ENCODE measurements at places on chromosomes 13 and 19.
A peak's percentile ranks its signal among the peaks of the same experiment; 100 is the strongest.

DNA sequence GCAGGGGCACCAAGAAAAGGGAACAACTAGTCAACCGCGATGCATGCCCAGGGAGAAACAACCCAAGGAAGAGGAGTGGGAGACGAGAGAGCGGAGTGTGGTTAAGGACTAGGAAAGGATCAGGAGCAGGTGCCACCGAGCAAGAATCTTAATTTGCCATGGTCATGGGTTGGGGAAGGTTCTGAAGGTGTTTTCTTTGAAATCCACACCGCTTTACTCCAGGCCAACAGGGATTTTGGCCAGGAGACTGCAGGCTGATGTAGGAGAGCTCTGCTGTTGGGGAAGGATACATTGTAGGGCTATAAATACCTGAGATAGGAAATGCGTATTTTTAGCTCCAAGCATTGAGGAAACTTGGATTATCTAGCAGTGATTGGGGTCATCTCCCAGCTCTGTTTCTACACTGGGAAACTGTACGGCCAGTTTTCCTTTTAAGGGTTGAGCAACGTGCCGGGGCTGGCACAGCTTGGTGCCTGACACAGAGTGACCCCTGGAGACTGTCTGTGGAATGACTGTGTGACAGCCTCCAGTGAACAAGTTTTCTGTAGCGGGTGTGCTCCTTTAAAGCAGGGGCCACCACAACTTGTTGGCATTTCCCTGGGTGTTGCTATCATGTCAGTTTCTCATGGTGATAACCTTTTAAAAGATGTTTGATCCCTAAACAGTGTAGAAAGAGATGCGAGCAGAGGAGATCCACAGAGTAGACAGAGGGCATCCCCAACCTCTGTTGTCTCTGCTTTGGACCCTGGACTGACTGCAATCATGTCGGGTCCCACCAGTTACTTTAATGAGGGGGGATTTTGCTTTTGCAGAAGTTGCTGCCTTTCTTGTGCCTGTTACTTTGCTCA, 34.3 kb downstream of the ZNF536 start:
- no peak for DNase-seq

DNA sequence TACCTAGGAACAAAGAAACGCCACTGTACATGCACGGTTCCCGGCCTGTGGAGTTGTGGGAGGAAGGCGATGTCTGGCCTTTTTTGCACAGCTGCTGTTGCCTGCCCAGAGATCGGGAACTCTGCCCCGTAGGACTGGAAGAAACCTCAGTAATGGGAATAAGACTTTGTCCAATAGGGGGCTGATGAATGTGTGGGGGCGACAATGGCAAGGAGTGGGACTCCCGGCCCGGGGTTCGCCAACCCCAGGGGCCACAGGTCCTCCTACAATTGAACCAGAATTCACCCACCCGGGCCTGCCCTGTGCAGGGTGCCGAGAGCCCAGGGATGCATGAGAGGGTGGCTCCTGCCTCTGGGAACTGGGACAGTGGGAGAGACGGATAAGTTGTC, 2.0 kb upstream of the CEBPA start:
- DNase-seq = no peak

- no peak for DNase-seq
These were observed 183.6 kb upstream of the EDNRB start for GRCh38 chr13:78102121-78102677.

DNA sequence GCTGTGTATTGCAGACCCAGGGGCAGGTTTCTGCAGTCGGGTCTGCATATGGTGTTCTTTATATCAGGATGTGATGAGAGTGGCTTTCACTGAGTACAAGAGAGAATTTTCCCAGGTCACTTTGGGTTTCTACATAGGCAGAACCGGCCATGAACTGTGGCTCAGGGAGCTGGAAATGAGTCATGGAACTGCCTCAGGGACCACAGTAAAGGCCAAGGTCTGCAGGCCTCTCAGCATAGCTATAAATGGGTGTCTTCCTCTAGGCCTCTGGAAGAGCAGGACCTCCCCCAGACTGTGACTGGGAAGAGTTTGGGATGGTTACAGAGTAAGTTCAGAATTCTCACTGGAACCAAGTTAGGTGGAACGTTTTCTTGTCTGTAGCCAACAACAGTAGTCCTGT, 51.8 kb upstream of the ZNF681 start:
- DNase-seq = no peak

DNA sequence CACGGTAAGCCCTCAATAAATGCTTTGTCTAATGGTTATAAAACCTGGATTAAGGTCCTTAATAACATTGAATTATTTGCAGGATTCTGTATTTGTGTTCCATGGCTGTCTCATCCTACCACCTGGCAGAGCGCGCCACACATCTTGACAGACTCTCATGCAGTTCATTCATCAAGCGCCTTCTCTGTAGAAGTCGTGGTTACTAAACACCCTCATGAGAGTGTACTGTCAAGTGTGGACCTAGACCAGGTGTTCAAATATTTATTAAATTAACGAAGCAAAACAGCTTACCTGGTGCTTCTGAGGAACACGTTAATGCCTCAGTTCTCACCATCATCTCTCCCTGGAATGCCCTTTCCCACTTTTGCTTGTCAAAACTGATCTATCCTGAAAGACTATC, 13.1 kb upstream of the FBXL3 start:
- no peak for DNase-seq

DNA sequence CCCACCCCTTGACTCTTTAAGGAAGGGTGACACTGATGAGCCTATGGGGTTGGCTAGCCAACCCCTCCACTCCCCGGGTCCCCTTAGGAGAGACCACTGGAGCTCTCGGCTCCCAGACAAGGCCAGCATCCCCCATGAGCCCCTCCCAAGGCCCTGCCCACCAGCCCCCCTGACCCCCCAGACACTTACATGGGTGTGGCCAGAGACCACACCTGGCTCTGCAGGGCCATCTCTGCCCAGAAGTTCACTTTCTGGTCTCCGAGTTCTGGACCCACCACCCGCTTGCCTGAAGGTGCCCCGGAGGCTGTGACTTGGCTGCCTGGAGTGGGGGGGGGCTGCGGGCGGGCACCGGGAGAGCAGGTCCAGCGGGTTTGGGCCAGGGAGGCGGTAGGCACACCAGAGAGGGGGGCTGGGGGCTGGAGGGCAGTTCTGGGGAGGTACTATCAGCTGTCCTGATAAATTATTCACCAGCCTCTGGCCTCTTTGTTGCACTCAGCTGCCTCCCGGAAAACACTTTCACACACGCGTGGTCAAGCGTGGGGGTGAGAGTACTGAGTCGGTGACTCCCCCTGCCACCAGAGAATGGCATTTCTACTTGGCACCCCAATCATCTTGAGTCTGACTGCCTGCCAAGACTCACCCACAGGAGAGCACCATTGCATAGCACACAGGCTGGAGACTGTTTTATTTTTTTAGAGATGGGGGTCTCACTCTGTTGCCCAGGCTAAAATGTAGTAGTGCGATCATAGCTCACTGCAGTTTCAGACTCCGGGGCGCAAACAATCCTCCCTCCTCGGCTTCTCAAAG, at the start of gene PALM3:
PALM3 (minus strand) TSS at position 326 of the 807 bp plus-strand sequence; CDS start at position 230, 96 bp downstream.
- no peak for DNase-seq

DNA sequence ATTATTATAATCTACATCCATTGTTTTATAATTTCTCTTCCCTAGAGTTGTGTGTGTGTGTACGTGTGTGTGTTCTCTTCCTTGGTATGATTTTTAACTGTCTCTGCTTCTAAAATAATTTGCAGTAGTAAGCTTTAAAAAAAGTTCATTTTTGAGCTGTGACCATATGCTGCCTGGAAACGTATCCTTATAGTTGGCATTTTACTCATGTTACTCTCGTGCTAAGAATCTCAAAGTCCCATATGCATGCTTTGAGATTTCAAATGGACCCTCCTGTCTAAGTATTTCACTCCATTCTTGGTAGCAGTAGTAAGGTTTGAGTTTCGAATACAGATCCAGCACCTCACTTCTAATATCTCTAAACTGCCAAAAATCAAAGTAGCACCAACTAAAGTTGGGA, 109.9 kb downstream of the RXFP2 start:
- DNase-seq = no peak

DNA sequence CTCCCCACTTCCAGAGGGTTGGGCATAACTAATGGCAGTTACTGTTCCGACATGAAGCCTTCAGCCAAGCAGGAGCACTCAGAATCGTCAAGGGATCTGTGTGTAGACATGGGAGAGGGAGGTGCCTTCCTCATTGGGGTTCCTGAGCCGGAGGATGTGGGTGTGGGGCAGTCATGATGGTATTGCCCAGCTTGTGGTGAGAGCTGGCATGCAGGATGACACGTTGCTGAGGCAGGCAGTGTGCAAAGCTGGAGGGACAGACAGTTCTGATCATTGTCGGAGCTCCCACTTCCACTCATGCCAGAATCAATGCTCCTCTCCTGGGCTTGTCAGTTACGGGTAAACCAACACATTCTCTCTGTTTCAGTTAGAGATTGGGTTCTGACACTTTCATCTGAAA, 83.9 kb upstream of the TSC22D1 start:
- DNase-seq = no peak

DNA sequence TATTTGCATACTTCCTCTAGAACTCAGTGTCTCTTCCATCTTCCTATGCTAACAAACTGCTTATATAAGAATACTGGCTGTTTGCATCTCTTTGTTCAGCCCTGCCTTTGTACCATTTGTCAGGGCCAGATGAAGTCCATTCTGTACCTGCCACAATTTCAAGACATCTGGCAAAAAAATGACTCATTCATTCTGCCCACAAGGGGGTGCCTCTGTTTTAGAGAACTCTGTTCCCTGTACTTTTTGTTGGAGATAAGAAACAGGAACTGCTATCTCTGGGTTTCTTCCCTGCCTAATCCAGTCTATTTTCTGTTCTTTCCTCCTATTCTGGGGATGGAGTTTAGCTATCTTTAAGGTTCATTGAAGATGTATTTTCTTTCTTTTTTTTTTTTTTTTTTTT, 23.0 kb downstream of the ZNF568 start:
- no peak for DNase-seq

DNA sequence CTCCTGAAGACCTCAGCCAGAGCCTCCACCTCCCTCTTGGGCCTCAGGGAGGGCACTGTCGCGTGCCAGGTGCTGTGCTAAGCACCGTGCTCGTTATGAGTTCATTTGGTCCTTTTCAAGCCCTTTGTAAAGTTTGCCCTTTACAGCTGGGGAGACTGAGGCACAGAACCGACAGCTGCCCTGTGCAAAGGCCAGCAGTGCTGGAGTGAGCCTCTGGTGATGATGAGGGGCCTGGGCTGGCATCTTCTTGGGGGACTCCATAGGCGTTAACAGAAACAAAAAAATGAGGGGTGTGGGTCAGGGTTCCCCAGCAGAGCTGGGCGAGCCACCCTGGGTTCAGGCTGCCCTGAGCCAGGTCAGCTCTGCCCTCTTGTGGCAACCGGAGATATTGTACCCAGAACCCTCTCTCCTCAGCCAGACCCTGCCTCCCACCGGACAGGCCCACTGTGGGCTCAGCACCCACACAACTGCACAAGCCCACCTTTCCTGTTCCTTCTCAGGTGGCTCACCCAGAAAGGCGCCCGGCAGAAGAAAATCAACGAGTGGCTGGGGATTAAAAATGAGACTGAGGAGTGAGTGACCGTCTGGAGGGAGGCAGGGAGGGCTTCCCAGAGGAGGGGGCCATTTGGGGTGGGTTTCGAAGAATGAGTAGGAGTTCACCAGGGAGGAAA, 5.5 kb upstream of the IFI30 start:
- no peak for DNase-seq

DNA sequence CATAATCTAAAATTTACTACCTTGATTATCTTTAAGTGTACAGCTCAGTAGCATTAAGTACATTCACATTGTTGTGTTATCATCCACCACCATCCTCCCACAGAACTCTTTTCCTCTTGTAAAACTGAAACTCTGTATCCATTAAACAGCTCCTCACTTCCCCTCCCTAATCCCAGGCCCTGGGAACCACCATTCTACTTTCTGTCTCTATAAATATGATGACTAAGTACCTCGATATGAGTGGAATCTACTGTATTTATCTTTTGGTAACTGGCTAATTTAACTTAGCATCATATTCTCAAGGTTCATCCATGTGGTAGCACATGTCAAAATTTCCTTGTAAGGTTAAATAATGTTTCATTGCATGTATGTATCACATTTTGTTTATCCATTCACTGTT, 49.0 kb upstream of the POMP start:
- DNase-seq = peak; percentile 24

DNA sequence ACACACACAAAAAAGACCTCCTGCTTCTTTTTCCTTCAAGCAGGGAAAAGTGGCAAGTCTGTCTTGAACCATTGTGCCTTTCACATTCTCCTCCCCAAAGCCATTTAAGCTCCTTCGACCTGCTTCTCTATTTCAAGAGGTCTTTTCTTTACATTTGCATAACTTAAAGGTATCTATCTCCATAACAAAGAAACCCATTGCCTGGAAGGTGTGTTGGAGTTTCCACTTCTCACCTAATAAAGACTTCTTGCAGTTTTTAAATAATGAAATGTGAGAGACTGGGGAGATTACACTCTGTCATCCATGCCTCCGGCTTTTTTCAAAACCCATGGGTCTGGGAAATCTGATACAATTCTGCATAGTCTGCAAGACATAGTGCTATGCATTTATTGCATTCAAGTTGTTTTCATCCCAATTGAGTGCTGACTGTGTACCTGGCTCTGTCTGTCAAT, 41.8 kb upstream of the NBEA start:
- DNase-seq = no peak

DNA sequence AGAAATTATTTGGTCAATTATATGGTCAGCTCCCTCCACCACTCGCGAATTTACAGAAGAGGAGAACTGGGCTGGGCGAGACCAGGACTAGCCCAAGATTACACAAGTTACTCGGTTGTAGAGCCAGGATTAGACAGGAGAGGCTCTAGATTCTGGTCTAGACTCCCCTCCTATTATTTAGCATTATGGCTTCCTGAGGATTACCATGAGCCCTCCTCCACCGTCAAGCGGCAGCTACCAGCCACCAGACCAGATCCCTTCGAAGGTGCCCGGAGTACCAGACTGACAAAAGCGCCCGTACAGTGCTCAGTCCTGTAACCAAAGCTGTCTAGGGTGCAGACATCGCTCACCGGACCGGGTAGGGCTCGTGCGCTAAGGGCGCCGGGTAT, 497 bp upstream of the MLNR start:
- DNase-seq = no peak

GRCh38 chr13:113616281-113616906, 31.8 kb downstream of the TFDP1 start:
- no peak for DNase-seq

DNA sequence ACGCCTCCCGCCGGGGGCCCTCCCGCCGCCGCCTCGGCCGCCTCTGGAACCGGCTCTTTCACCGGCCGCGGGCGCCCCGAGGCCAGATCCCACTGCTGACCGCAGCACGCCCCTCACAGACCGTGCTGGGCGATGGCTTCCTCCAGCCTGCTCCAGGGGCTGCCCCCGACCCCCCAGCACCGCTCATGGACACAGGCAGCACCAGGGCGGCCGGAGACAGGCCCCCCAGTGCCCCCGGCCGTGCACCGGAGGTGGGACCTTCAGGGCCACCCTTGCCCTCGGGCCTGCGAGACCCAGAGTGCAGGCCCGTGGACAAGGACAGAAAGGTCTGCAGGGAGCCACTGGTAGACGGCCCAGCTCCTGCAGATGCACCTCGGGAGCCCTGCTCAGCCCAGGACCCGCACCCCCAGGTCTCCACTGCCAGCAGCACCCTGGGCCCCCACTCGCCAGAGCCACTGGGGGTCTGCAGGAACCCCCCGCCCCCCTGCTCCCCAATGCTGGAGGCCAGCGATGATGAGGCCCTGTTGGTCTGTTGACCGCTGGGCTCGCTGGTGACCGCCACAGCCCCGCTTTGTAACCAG, 13.0 kb downstream of the LRP3 start:
- DNase-seq = no peak
